ENCODE measurements at places on chromosomes 7 and 10. TPM values are rescaled to one million over a fixed set of nuclear protein-coding genes. Genes with fewer than 3 reads are reported as not detected.

Gene C10orf62
- 0.32 TPM for total RNA-seq

Gene RTKN2
- 2.1 TPM for total RNA-seq

Gene CLRN3
- not detected for total RNA-seq

Gene HOXA9
- 29.9 TPM for total RNA-seq

Gene SFTPA1
- total RNA-seq, result not detected

Gene OR2A25
- total RNA-seq, result not detected

Gene COBL
- 0.11 TPM for total RNA-seq

Gene FGFBP3
- 0.32 TPM for total RNA-seq

Gene SPDYE1
- not detected for total RNA-seq

Gene HOXA2
- 0.76 TPM for total RNA-seq

Gene CPN1
- not detected for total RNA-seq

Gene NXPH1
- not detected for total RNA-seq

Gene GAD2
- total RNA-seq, result not detected

Gene EBF3
- total RNA-seq, result 8.4 TPM

Gene EPO
- total RNA-seq, result not detected

Gene SLC26A5
- total RNA-seq, result not detected

Gene MSMB
- not detected for total RNA-seq

Gene NAT16
- 0.11 TPM for total RNA-seq

Gene NUTM2E
- total RNA-seq, result not detected

Gene CDH23
- 4.3 TPM for total RNA-seq

Gene FXYD4
- not detected for total RNA-seq

Gene UPK3B
- total RNA-seq, result 0.54 TPM

Gene MYL10
- total RNA-seq, result not detected

Gene PILRA
- total RNA-seq, result not detected

Gene ADARB2
- 0.86 TPM for total RNA-seq

Gene ITPRID1
- total RNA-seq, result not detected

Gene TEX36
- not detected for total RNA-seq

Gene PLEKHS1
- total RNA-seq, result not detected

Gene CDHR1
- total RNA-seq, result 0.11 TPM

Gene PAPSS2
- total RNA-seq, result 91.2 TPM

Gene SH2B2
- 2.5 TPM for total RNA-seq

Gene EIF5AL1
- 1.5 TPM for total RNA-seq

Gene GIMAP7
- total RNA-seq, result 0.32 TPM

Gene COA1
- total RNA-seq, result 40.6 TPM

Gene CYP3A7
- total RNA-seq, result not detected

Gene LDB3
- total RNA-seq, result 0.11 TPM

Gene HACD1
- total RNA-seq, result 37.4 TPM

Gene GNAI1
- 7.1 TPM for total RNA-seq

Gene VKORC1L1
- 17.6 TPM for total RNA-seq

Gene METTL27
- 3.7 TPM for total RNA-seq

Gene HOXA4
- 1.7 TPM for total RNA-seq

Gene KCND2
- not detected for total RNA-seq

Gene RAB19
- 0.22 TPM for total RNA-seq

Gene CTTNBP2
- total RNA-seq, result 0.65 TPM

Data from articular chondrocyte of knee joint (primary cell).